ENCODE measurements at places on chromosomes 16 and 17. TPM values are rescaled to one million over a fixed set of nuclear protein-coding genes. Genes with fewer than 3 reads are reported as not detected.

RGS9 gene
- 0.54 TPM for total RNA-seq

GP1BA gene
- total RNA-seq, result not detected

PIRT gene
- not detected for total RNA-seq

DNA sequence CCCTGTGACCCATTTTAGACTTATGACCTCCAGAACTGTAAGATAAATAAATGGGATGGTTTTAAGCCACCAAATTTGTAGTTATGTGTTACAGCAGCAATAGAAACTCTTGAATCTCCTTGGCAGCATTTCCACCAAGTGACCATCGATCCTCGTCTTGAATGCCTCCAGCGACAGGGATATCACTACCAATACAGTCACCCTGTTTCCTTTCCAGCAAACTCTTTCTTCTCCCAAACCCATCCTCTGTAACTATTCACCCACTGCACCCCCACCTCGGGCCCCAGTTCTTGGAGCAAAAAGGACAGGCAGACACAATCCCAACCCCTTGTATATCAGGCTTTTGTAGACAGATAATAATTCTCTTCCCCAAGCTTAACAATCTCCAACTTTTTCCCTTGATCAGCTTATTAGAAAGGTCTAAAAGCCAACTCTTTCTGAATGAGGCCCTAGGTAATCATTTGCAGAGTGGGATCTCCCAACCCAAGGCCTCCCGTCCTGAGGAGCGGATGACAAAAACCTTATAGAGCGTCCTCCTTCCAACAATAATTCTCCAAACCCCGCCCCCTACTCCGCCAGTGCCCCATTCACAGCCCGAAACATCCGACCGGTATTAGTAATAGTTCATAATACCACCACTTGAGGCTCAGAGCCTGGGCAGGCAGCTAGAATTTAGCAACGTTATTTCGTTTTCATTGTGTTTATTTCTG, 14.7 kb upstream of the PLLP start:
- DNase-seq, result peak; percentile 73

DNA sequence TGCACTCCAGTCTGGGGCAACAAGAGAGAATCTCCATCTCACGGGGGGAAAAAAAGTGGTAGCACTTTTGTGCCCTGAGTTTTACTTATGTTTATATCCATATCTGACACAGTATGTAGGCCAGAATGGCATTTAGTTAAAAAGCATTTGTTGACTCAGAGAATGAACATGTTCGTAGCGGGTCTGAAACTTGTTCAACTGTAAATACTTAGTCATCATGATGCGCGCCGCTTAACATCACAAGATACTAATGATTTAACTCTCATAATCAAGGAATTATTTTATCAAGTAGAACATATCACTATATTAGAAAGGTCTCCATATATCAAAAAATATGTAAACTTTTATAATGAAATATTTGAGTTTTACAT, 55.3 kb upstream of the ITGA2B start:
- no peak for DNase-seq

GRCh38 chr16:88880226-88881006, 14.0 kb upstream of the PABPN1L start:
- DNase-seq, result no peak

- DNase-seq, result no peak
These were observed 389.6 kb upstream of the DYNLRB2 start for GRCh38 chr16:80150978-80151721.

- no peak for DNase-seq
These were observed 2.4 kb downstream of the IL4R start for GRCh38 chr16:27316038-27316680.

DNA sequence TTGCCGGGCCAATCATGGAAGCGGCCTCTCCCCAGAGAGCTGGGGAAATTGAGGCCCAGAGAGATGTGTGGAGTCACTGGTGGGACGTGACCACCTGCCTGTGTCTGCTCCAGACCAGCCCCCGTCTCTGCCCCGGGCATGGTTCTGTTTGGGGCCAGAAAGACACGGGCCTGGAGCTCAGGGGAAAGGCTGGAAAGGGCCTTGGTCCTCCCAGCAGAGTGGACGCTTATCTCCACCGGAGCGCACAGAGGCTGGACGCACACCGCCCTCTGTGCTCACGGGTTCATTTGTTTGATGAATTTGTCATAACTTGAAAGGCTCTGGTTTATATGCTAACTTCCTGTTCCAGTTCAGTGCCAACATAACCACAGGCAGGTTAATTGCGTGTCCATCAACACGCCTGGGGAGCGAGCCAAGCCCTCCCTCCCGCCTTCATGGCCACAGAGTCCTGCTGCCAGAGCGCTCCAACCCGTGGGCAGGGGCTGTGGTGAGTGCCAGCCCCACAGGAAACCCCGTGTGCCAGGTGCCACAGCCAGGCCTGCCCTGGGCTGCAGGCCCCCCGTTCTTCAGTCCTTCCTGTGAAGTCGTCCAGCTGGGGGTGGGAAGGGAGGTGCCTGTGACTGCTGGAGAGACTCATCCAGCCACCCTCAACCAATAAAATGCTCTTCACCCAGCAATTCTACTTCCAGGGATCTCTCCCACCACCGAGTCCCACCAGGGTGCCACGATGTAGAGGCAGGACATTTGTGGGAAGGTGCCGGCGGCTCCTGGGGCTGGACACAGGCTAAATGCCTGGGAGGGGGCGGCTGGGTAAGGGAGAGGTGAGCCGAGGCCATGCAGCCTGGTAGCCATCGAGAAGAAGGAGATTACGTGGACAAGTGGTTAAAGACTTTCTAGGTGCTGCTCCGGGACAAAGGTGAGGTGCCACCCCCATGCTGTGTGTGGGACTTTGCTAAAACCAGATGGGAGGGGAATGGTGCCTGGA, 29.4 kb upstream of the BAHCC1 start:
- DNase-seq, result peak; percentile 79

GRCh38 chr17:81870981-81871386, at the start of gene ARHGDIA:
Gene ARHGDIA, minus strand, starts transcription at chr17:81871337. Its CDS starts 1,407 bp downstream, at chr17:81869930.
- DNase-seq, result no peak

GRCh38 chr17:7022781-7023571, at the start of gene BCL6B:
Gene BCL6B, plus strand, starts transcription at chr17:7023050. Its CDS starts 622 bp downstream, at chr17:7023672.
- DNase-seq, result no peak
